ENCODE measurements at places on chromosomes 2 and 18.

GRCh38 chr2:110905217-110905616 is 172.8 kb downstream of the ACOXL start:
- DNase-seq: no peak

GRCh38 chr2:172403402-172403801 is 24.0 kb upstream of the ITGA6 start:
- no peak for DNase-seq

GRCh38 chr2:77521931-77522470 is at the start of gene LRRTM4:
TSS of gene LRRTM4 (minus strand) at chr2:77522376.
- peak; percentile 93 for DNase-seq

GRCh38 chr2:100265226-100265625 is 57.1 kb downstream of the LONRF2 start:
- no peak for DNase-seq

DNA sequence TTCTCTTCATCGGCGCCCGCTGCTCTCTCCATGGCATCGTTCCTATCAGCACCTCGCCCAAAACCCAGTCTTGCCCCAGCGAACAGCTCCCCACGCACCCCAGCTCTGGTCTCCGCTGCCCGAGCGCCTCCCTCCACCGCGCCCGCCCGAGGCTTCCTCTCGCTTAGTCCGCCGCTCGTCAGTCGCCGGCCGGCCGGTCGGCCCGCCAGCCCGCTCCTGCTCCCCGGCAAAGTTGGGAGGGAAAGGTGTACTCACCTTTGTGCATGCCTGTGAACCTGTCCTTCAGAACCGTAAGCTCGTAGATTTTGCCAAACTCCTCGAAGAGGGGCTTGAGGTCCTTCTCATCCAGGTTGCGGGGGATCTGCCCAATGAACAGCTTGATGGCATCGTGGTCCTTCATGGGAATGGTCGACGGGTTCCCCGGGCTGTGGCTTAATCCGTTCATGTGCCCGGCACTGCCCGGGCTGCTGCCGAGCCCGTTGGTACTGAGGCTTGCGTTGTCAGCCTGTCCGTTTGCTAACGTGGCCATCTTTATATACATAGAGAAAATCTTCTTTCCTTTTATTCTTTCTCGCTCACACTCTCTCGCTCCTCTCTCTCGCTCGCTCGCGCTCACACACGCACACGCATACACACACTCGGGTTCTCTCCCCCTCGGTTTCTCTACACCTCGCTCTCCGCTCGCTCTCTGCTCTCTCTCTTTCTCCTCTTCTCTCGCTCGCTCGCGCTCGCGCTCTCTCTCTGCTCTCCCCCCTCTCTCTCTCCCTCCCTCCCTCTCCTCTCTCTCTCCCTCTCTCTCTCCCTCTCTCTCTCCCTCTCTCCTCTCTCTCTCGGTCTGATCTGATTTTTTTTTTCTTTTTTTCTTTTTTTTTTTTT is at the start of gene CELF4:
TSS of gene CELF4 (minus strand) at position 698 of the 876 bp plus-strand sequence.
- DNase-seq: peak; percentile 51
